ENCODE measurements at places on chromosomes 7 and 10. TPM values are rescaled to one million over a fixed set of nuclear protein-coding genes. Genes with fewer than 3 reads are reported as not detected.

GRCh38 chr10:133143546-133143945, 16.5 kb upstream of the KNDC1 start:
- no peak for DNase-seq

DNA sequence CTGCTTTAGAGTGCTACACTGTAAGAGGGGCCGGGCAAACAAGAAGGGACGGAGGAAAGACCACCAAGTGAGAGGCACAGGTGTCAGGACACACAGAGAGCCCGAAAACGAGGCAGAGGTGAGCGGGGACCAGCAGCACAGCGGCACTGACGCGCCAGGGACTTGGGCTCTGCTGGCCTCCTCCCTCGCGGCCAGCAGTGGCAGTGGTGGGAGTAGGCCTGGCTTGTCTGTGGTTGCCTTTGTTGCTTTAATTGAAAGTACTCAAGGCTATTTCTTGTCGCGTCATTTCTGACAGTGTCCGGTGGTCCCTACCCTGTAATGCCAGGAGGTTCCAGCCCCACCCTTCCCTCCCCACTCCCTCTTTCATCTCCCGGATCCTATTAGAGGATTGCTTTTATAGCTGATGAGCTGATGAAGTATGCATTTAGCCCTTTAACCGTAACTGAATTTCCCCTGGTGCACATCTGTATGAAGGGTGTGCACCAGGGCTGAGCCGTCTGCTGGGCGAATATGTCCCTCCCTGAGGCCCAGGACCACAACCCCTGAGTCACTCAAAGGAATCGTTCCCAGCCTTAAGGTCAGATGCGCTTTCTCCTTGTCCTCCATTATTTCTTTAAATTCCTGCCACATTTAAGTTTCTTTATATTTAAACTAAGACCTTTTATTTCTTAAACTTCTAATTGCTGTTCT, 39.5 kb upstream of the FAM20C start:
- no peak for DNase-seq

DNA sequence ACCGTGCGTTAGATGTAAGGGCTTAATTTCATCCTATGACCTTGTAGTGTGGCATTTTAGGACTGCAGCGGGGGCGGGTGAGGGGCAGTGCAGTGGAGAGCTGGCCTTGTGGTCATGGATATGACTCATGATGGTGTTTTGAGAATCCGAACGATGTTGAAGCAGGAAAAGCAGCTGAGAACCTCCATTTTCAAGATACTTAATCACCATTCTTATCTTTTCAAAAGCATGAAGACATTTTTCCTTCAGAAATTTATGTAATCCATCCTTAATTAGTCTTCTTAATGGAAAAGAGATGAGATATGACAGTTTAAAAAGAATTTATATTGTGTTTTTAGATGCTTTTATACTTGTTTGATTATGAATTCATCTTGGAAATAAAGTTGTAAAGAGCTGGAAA, 9.6 kb downstream of the ATP5F1C start:
- DNase-seq: no peak

The ZNF789 gene
- polyA plus RNA-seq: 32.1 TPM

The NRCAM gene
- 2.8 TPM for polyA plus RNA-seq

The WDR86 gene
- 34.6 TPM for polyA plus RNA-seq
